Mesangial cell (primary cell): ENCODE measurements at places on chromosomes 1 and 21. TPM values are rescaled to one million over a fixed set of nuclear protein-coding genes. Genes with fewer than 3 reads are reported as not detected.

Gene IFT25
- 12.9 and 28.5 TPM in 2 replicates for total RNA-seq

Gene S100A16
- 433 and 734 TPM in 2 replicates for total RNA-seq

Gene SPATA45
- total RNA-seq = not detected in 2 replicates

Gene PEA15
- total RNA-seq = 89.0 and 125 TPM in 2 replicates

Gene AMY1C
- not detected in 2 replicates for total RNA-seq

Gene HORMAD1
- total RNA-seq = not detected in 2 replicates

Gene ST3GAL3
- 13.9 and 15.3 TPM in 2 replicates for total RNA-seq

Gene MAGOH
- total RNA-seq = 15.1 and 28.7 TPM in 2 replicates

Gene RNU11
- total RNA-seq = not detected in 2 replicates

Gene IFNAR1
- total RNA-seq = 8.0 and 12.0 TPM in 2 replicates

Gene HENMT1
- 4.2 TPM in 2 replicates for total RNA-seq

Gene DNASE2B
- 0.16 TPM in 1 of 2 replicates, not detected in the other for total RNA-seq

Gene RPE65
- total RNA-seq = not detected in 2 replicates
